MG63 (cell line): ENCODE measurements at places on chromosomes 7 and 10. TPM values are rescaled to one million over a fixed set of nuclear protein-coding genes. Genes with fewer than 3 reads are reported as not detected.

- DNase-seq, result no peak
These were observed 185.4 kb downstream of the JCAD start for GRCh38 chr10:29873941-29874484.

GNGT1 gene
- not detected in 2 replicates for total RNA-seq

DNA sequence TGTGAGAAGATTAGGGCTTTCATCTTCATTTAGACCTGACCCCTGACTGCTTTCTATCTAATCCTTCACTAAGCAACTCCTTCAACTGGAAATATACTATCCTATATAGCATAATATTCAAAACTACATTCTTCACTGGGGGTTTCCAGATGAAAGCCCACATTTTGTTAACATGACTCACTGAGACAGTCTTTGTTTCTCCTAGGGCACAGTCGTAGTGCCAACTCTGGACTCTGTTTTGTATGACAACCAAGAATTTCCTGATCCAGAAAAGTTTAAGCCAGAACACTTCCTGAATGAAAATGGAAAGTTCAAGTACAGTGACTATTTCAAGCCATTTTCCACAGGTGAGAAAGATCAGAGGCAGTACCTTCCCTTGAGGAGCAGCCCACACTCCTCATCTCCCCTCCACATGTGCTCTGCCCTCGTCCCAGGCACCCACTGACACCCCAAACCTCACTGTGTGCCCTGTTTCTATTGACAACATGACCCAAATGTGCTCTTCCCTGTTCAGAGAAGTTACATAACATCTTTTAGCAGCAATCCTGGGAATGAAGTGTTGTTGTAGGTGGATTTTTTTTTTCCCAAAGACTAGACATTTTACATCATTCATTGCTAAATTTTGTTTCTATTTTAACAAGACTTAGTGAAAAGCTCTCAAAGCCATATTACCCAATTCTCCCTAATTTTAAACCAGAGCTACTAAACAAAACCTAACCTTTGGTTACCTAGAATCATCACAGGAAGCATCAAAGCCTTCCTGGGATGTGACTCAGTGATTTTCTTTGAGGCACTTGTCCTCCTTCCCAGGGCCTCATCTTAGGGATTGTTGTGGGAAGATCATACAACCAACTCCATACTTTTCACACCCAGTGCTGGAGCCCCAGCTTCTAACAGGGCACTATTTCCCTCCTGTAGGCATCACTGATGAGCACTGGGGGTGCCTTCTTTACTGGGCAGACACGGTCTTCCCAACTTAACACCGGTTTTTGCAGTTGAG lies 10.7 kb downstream of the CYP2E1 start:
- DNase-seq, result no peak

DNA sequence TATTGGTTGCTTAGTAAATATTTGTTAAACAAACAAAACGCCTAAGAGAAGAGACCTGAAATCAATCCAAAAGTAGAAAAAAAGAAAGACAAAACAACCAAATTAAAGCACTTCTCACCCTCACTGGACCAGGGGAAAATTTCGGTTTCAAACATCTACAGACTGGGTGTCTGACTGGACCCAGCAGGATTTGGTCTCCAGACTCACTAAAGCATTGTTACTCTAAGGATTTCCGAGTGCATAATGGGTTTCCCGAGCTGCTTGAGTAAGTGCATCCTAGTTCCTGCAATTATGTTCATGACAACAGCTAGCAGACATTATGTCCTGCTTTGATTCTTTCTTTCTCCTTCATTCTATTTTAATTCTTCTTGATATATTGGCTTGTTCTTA lies 51.8 kb upstream of the FAM3C start:
- DNase-seq, result no peak

HOXA2 gene
- total RNA-seq, result 0.35 TPM in 1 of 2 replicates, not detected in the other

ITIH5 gene
- 0.44 TPM in 1 of 2 replicates, not detected in the other for total RNA-seq

GRCh38 chr10:61411706-61412105 lies 41.5 kb downstream of the TMEM26 start:
- DNase-seq, result no peak

DNA sequence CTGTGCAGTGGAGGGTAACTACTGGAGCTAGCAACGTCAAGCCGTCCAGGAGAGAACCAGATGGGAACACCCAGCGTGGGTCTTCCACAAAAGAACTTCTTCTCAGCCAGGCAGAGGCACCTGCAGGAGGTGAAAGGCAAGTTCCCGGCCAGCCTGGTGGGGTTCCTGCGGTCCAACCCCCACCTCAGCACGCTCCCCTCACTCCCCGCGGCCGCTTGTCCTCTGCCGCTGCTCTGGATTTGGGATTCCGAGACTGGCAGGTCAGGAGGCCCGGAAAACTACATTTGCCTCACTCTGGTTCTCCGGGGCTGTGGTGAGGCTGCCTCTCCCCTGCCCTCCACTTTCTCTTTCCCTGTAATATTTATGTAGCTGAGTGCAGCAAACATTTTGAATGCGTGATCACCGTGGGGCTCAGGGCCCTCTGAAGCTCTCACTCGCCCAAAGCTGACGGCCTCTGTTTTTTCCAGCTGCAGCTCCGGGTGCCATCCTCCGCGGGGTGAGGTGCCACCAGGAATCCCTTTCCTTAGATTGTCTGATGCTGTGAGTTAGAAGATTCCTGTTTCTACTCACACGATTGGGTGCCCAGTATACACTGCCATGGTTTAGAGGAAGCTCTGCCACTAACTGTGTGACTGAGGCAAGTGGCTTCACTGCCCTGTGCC lies 366.9 kb downstream of the DNAJB6 start:
- no peak for DNase-seq

GRCh38 chr7:156625580-156625979 lies 15.0 kb upstream of the RNF32 start:
- no peak for DNase-seq

- DNase-seq, result no peak
These were observed 594.9 kb upstream of the IGFBP3 start for GRCh38 chr7:46515844-46516590.

- peak; percentile 78 for DNase-seq
These were observed 354.2 kb downstream of the DNAJB6 start for GRCh38 chr7:157690833-157691585.

- peak; percentile 21 for DNase-seq
These were observed 85.8 kb downstream of the HIF1AN start for GRCh38 chr10:100621360-100622205.

GRID2IP gene
- total RNA-seq, result not detected in 2 replicates

VWDE gene
- not detected in 2 replicates for total RNA-seq

DYNC1I1 gene
- 2.2 and 2.3 TPM in 2 replicates for total RNA-seq

DNA sequence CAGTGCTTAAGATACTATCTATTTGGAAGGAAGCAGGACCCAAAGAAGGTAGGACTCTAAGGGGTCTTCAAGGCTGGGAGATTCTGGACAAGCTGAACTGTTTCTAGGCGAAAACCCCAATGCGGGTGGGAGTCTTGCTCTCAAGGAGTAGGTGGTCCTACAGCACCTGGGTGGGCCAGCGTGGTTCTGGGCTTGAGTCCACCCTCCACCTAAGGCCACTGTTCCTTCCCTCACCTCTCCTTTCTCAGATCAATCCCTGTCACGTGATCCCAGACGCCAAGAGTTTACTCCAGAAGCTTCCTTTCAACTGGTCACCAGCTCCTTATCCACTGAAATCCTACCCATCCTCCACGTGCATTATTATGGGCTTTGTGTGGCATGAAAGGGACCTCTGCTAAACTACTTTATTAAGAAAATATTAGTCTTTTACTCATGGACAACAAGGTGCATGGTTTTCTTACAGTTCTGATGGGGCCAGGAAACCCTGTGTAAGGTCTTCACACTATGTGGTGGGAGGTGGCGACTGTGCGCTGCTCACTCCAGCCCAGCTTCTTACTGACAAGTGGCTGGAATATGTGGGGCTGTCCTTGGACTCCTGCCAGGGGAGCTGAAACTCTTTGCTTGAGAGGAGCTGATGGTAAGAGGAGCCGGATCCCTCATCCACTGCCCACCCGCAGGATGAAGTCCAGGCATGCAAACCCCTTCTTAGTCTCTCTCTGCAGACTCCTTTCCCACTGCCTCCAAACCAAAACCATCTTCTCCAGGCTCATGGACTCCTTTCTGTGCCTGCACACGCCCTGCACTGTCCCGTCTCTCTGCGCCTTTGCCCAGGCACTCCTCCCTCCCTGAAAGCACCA lies 1.6 kb downstream of the ZNF746 start:
- peak; percentile 45 for DNase-seq

DNA sequence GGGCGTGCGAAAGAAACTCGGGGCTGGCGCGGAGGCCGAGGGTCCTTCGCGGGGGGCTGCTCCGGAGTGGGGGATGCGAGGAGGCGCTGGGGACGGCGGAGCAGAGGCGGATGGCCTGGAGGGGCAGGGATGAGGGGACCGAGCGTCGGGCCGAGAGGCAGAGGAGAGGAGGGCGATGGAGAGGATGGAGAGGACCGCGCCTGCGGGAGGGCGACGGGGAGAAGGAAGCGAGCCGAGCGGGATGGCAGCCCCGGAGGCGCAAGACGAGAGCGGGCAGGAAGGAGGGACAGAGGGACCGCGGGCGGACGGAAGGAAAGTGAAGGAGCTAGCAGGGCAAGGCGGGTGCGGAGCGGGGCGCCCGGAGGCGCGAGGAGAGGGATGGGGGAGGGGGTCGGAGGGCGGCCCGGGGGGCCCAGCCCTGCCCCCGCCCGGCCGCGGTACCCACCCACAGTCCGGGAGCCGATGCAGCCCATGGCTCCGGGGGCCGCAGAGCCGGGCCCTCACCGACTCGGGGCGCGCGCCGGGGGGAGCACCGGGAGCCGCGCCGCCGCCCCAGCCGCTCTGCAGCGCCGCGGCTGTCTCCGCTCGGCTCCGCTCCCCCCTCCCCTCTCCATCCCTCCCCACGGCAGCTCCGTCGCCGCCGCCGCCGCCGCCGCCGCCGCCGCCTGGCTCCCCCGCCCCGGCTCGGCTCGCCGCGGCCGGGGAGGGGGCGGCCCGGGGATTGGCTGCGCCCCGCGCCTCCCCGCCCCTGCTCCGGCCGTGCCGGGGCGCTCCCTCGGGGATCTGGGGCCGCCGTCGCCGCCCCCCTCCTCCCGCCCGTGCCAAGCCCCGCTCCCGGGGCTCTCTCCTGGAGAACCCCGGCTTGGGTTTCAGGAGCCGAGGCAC lies at the start of gene FAM131B:
FAM131B (minus strand) TSS at position 583 of the 885 bp plus-strand sequence; CDS start at position 473, 110 bp downstream.
- peak; percentile 13 for DNase-seq

DNA sequence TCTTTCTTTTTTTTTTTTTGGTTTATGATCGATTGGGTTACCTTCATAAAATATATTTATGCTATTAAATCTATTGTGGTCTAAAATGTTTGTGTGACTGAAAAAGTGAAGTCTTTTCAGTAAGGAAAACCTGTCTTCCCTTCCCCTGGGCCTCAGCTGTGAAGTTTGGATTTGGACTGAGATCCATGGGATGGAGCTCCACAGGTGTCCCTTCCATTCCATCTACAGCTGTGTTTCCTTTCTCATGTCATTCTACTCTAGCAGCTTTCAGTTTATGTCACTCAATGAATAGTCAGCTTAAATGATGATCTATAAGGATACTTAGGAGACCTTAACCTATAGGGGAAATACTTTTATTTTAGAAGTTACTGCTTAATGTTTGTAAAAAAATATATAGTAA lies 48.0 kb upstream of the NCF1 start:
- DNase-seq, result no peak

GRCh38 chr7:20331910-20332813 lies 1.5 kb downstream of the ITGB8 start:
- DNase-seq, result no peak

GRCh38 chr10:52744057-52744805 lies 28.4 kb downstream of the MBL2 start:
- DNase-seq, result no peak

GRCh38 chr7:127447326-127447945 lies 54.9 kb upstream of the ZNF800 start:
- peak; percentile 17 for DNase-seq

DNA sequence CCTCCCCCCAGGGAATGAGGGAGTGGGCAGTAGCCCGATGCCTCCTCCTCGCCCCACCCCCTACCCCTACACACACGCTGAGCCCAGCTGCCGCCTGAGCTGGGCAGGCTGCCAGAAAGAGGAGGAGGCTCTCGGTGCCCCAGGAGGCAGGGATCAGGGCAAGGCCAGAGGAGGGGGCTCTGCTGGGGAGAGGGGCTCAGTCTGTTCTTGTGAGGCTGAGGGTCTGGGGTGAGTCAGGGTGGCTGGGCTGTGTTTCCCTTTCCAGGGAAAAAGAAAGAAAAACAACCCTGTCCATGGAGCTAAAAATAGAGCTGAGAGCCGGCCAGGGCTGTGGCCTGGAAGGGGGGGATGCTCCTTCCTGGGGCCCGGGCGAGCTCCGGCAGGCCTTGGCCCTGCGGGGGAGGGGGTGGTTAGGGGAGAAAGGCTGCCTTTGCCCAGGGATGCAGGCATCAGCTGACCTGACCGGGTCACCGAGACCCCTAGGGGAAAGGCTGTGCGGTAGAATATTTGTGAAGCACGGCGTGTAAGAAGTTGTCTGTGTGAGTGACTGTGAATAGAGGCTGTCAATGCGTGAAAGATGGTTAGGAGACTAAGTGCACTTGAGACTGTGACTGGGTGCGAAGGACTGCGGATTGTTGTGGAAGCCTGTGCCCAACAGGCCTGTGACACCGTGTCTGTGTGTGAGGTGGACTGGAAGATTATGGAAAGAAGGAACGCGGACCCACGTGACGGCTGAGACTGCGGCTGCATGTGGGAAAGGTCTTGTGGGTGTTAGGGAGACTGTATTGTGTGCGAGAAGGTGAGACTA lies 1.2 kb upstream of the LZTS2 start:
- peak; percentile 93 for DNase-seq

GRCh38 chr10:59093461-59093860 lies 83.0 kb upstream of the PHYHIPL start:
- no peak for DNase-seq

NODAL gene
- not detected in 2 replicates for total RNA-seq

DNA sequence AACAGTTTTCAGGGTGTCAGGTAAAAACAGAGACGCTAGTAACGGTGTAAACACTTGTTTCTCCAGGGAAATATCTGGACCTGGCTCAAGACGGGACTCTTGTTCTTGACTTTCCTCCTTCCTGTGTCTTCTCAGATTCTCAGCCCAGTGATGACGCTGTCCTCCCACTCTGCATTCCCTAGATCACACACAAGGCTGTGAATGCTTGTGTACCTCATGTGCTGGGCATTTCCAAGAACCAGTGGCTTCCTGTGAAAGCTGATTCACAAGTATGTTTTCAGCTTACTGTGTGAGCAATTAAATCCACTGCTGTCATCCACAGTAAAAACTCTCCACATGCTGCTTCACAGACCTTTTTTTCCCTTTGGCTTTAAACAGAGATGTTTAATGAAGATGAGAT lies 193.8 kb upstream of the DPP6 start:
- DNase-seq, result peak; percentile 66

DNA sequence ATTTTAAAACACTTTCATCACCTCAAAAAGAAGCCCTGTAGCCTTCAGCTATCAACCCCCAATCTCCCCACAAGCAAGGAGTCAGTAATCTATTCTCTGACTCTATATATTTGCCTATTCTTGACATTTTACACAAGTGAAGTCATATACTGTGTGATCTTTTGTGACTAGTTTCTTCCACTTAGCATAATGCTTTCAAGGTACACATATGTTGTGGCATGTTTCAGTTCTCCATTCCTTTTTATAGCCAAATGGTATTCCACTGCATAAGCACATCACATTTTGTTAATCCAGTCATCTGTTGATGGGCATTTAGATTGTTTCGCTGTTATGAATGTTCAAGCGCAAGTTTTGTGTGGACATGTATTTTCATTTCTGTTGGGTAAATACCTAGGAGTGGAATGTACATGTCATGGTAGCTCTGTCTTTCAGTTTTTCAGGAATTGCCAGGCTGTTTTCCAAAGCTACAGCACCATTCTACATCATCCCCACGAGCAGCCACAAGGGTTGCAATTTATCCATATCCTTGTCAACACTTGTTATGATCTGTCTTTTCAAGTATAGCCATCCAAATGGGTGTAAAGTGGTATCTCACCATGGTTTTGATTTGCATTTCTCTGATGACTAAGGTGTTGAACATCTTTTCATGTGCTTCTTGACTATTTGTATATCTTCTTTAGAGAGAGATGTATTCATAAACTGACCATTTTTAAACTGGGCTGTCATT lies 405.6 kb downstream of the KCNMA1 start:
- DNase-seq, result no peak
